GM23248 (cell line): ENCODE measurements at places on chromosomes 16 and 17.

- no peak for DNase-seq
Measured at GRCh38 chr17:5127910-5128309, 12.1 kb downstream of the USP6 start.

- DNase-seq, result no peak
Measured at GRCh38 chr16:10036956-10037355, 145.3 kb downstream of the GRIN2A start.

GRCh38 chr17:1635675-1636465 is 7.2 kb upstream of the SLC43A2 start:
- no peak for DNase-seq

GRCh38 chr17:68749349-68750207 is 148.4 kb upstream of the FAM20A start:
- no peak for DNase-seq

- no peak for DNase-seq
Measured at GRCh38 chr16:63714876-63715275, 1407.0 kb downstream of the CDH11 start.
